ENCODE measurements at places on chromosomes 3 and 15.

DNA sequence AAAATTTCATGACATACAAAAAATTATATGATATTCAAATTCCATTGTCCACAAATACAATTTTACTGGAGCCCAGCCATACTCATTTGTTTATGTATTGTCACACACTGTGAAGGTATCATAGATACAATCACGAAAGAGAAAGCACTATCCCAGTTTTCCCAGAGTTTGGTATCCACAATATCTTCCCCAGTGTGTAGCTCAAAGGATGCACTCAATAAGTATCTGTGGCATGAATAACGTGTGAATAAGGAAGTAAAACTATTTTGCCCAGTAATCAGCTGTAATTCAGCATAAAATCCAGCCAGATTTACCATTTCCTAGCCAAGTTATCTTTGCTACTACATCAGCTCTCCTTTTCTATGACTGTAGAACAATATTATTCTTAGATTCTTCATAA is 131.3 kb upstream of the KCNMB2 start:
- DNase-seq = no peak

DNA sequence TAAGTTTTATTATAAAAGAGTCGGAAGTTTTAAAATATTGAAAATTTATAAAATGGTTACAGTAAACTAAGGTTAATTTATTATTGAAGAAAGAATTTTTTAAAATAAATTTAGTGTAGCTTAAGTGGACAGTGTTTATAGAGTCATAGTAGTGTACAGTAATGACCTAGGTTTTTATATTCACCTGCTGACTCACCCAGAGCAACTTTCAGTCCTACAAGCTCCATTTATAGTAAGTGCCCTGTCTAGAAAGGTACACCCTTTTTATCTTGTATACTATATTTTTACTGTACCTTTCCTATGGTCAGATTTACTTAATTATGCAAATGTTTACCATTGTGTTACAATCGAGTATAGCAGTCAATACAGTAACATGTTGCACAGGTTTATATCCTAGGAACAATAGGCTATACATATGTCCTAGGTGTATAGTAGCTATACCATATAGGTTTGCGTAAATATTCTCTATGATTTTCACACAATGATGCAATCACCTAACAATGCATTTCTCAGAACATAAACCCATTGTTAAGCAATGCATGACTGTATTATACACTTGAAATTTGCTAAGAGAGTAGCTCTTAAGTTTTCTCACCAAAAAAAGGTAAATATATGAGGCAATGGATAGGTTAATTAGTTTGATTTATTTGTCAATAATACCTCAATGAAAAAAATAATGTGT is 106.9 kb upstream of the CD96 start:
- DNase-seq = no peak

GRCh38 chr3:185250247-185250646 is 3.6 kb downstream of the EHHADH start:
- DNase-seq = no peak

- no peak for DNase-seq
These were observed 72.5 kb upstream of the P3H2 start for GRCh38 chr3:190193210-190193609.

DNA sequence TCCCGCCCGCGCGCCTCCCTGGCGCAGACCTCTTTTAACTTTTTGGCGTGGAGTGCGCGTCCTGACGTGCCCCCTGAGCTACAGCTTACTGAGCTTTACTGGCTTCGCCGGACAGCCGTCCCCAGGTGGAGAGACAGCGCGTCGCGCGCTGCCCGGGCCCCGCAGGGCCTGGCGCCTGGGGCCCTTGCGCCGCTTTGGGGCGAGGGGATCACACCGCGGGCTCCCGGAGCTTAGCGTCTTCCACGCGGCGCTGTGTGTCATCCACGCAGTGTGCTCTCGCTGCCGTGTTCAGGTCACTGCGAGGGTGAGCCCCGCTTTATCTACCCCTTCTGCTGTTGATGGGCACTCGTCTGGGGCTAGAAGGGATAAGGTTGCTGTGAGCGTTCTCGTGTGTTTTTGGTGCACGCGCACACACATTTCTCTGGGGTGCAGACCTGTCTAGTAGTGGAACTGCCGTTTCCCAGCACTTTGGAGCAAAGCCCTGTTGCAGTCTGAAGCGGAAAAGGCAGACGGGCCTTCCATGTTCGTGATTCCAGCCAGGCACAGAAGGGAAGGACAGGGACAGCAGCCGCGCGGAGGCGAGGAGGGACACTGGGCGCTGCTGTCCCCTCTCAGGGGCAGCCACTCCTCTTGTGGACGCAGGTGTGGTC is 33.1 kb upstream of the ALDH1L1 start:
- no peak for DNase-seq

DNA sequence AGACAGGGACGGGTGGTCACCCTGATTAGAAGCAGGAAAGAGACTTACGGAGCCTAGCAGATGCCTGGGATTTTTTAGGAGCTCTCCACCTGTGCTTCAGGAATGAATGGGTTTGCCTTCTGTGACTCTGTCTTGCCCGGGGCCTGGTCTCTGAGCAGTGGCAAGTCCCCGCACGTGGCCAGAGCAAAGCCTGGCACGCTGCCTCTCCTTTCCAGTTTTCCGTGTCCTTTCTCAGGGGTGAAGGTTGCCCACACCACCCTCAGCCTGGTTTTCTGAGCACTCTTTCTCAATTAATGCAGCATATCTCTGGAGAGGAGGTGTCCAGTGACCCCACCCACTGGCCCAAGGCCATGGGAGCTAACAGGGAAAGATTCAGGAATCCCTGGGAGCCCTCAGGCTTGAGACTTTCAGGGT is 14.5 kb upstream of the CHST14 start:
- no peak for DNase-seq

DNA sequence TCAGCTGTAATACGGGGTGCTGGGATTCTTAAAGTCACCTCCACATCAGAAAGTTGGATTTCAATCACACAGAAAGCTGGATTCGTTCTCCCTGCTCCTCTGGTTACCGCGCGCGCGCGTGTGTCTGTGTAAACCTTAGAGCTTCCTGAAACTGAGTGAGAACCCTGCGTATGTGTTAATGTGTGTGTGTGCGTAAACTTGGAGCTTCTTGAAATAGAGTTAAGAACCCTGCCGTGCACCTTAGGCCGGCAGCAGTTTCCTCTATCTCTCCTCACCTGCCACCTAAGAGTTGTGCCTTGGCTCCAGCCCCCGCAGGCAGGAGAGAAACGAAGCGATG is 531 bp downstream of the LZTFL1 start:
- DNase-seq = no peak

DNA sequence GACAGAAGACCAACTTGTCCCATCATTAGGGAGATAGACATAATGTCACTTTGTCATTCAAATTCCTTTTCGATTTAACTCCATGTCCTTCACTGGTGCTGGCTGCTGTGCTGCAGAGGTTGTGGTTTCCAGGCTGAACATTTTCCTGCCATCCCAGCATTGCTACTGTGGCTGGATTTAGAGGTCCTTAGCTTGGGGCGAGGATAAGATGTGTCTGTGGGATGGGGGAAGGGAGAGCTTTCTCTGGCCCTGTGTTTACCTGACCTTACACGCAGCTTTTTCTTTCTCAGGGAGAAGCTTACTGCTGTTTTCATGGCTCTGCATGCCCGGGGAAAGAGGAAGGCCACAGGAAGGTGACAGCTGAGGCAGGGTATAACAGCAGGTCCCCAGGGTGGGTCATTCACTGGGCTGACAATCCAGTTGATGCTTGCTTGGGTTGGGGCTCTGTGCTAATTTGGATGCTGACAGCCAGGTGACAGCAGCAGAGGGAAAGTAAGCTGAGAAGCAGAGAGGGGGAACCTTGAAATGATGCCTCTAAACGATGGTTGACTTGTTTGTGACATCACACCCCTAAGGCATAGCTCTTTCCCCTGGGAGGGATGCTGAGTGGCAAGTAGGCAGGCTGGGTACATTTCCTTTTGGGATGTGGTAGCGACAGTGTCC is 326.9 kb upstream of the CTNNB1 start:
- DNase-seq = no peak

DNA sequence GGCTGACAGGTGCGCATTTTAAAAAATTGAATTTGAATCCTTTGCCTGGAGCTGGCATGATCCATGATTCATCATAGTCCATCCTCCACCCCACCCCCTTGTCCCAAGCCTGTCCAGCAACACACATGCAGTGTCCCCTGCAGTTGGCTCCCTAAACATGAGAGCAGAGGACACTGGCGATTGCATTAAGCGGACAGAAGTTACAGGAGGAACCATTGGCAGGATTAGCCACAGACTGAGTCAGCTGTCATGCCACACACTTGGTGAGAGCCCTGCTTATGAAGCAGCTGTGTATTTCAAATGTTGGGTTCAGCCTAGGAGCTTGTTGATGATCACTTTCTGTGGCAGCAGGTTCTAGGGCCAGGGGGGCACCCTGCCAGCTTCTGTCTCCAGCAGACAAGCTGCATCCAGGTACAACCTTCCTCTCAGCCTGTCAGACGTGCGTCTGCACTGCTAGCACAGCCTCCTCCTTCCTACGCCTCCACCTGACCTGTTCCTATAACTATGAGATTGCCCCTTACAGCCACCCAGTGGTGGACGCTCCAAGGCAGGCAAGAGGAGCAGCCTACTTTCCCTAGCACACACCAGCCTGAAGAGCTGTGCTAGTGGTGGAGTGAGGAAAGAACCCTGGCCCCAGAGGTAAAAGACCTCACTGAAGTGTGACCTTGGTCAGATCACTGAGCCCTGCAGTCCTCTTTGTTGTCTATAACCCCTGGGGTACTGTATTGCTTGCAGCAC is 121.9 kb downstream of the SLCO3A1 start:
- no peak for DNase-seq

DNA sequence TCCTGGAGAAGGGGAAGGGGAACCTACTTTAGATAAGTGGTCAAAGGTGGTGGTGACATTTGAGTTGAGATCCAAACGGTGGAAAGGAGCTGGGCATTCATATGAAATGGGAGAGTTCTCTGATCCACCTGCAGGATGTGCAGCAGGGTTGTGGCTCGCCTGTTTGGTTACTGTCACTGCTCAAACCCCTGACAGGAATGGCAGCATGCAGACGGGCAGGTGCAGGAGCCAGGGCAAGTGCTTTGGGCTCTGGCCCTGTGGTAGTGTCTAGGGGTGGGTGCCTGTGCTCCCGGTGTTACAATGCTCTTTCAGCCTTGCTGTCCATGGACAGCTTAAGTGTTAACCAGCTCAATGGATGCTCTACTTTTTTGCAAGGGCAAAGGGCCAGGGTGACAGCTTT is 18.5 kb downstream of the PAQR9 start:
- DNase-seq = no peak

- no peak for DNase-seq
These were observed 107.0 kb upstream of the RORA start for GRCh38 chr15:61336026-61336638.

DNA sequence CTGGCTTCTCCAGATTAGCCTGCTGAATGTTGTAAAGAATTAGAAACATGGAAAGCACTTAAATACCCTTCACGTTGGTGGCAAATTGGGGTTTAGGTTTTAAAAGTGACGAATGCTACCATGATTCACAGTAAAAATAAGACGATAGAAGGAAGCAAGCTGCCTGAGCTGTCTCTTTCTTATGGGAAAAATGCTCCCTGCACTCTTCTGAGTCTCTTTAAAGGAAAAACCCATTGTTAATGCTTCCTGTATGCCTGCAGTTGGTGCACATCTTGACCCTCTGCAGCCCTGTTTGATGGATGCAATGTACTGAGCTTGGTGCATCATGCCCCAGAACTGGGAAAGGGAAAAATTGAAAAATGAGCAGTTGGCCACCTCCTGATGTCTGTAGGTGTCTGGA is 258.6 kb upstream of the RASGRP1 start:
- no peak for DNase-seq

DNA sequence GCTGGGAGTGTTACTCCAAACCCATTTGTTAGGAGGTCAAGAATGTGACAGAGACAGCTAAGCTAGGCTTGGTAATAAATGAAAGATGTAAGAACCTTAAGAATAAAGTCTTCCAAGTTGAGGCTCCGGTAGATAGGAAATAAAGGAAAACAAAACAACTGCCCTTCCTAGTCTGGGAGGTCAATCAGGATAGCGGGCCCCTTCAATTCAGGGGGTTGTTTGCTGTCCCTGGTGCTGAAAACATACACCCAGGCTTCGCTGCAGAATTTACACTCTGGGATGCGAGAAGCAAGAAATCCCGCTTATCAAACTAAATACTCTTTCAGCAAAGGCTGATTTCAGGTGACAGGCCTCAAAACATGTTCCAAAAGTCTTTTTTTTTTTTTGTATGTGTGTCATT is 393.4 kb downstream of the NTRK3 start:
- DNase-seq = no peak

DNA sequence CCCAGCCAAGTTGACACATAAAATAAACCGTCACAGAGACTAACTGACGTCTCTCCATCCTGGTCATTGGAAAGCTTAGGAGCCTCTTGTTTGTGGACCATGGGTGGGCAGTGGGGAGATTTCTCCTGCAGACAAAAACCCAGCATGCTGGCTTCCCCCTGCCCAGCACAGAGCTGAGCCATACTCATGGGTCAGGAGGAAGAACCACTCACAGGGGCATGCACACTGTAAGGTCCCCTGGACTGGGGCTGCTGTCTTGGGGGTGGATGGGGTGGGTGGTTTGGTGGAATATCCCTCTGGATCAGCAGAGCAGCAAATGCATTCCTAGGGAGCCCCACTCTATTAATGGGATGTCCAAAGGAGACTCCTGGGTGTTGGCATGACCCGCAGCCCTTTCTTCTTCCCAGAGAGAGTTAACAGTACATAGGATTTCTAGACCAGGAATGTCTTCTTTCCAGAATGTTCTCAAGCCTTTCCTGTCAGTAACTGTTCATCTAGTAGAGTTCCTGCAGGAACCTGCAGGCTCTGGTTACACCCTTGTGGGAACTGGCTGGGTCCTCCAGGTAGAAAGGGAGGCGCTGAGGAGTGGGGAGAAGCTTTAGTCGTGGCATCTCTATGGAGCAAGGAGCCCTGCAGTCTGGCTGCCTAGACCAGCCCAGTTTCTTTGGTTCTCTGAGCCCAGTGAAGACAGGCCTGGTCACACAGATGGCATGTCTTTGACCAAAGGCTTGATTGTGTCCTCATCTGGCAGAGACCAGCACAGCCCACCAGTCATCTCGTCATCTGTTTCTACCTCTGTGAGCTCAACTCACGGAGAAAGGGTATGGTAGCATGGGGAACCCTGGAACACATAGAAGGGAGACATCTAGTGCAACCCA is 73.4 kb upstream of the PRR23C start:
- peak; percentile 51 for DNase-seq

DNA sequence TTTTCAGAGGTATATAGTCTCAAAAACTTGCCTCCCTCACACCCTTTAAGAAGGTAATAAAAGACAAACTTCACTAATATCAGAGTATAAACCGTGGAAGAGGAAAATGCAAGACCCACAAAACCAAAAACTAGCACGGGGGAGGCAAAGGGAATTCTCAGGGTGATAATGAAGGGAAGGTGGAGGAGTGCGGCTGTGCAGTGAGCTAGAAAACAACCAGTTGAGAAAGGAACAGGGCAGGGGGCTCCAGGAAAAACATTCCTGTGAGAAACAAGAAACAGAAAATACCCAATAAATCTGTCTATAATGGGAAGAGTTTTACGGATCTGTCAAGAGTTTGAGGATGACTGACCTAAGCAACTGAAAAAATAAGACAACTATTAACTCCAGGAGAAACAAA is 31.6 kb downstream of the TAMM41 start:
- DNase-seq = no peak

- DNase-seq = no peak
These were observed 20.8 kb downstream of the NFKBIZ start for GRCh38 chr3:101870138-101870537.

GRCh38 chr3:118799303-118799702 is 235.3 kb downstream of the IGSF11 start:
- DNase-seq = no peak

All from ascending aorta (tissue), 2 donors.